ENCODE measurements at places on chromosomes 5 and 9.

- DNase-seq = no peak
These were observed 214.4 kb upstream of the ACTBL2 start for GRCh38 chr5:57696825-57697570.

DNA sequence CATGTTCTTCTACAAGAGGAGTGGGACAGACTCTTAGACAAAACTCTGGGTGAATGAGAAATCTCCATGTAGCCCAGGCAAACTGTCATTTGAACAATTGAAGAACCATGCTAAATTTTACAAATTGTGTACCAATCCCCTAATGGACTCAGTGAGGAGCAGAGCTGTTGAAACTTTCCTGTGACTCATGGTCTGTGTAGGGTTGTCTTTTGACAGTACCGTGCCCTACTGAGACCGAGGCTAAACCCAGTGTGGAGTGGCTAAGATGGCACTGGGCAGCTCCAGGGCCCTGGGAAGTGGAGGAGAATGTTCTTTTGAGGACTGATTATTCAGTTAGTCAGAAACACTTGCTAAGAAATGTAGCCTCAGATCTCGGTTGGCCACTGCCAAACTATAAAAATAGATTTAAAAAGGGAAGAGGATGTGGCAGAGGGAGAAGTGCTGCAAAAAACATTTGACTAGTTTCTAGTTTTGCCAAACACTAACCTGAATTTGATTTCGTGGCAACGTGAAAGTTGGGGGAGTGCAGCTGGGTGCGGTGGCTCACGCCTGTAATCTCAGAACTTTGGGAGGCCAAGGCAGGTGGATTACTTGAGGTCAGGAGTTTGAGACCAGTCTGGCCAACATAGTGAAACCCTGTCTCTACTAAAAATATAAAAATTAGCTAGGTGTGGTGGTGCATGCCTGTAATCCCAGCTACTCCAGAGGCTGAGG is 24.7 kb downstream of the POU4F3 start:
- no peak for DNase-seq

DNA sequence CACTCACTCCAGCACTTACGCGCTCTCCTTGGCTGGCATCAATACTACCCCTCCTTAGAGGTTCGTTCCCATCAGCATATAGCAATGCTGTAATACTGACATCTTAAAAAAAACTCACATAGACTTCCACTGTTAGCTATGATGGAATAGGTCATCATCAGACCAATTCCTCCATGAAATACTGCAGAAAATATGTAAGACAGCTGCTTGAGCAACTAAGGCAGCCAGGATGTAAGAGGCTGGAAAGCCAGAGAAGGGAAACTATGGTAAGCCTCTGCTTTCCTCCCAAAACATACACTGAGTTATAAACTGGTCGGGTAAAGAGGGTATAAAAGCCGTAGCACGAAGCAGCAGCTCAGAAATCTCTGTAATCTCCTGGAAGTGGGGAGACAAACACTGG is 33.5 kb downstream of the AUH start:
- no peak for DNase-seq

GRCh38 chr5:131496400-131496713 is 138.7 kb downstream of the RAPGEF6 start:
- no peak for DNase-seq

DNA sequence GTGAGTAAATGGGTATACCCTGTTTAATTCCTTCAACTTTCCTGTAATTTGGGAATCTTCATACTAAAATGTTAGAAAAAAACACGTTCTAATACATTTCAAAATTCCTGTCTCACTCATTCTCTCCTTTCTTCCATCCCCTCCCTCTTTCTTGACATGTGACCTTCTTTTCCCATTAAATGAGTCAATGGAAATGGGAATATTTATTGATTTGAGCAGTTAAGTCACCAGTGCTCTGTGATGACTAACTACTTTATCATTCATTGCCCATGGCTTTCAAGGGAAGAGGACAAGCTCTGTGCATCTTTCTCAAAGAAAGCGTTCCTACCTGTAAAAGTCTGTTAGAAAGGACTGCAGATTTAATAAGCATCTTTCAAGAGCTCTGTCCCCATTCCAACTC is 144.4 kb upstream of the MAP3K1 start:
- no peak for DNase-seq

DNA sequence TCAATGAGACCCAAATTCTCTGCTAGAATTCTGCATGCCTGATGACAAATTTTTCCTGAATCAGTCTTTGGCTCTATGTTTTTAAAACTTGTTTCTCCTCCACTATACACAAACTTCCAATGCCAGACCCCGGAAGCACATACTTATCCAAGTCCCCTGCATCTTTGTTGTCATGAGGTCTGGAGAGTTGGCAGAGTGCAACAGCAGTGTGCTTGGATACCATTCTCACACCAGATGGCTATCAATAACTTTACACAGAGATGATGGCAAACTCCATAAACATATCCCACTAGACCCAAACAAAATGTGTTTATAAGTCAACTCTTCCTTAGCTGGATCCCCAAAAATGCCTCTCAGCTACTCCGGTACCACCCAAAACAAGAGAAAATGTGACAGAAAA is 337.7 kb upstream of the TRPC7 start:
- no peak for DNase-seq

- DNase-seq = no peak
These were observed 1.7 kb downstream of the ITGA1 start for GRCh38 chr5:52789378-52789777.

DNA sequence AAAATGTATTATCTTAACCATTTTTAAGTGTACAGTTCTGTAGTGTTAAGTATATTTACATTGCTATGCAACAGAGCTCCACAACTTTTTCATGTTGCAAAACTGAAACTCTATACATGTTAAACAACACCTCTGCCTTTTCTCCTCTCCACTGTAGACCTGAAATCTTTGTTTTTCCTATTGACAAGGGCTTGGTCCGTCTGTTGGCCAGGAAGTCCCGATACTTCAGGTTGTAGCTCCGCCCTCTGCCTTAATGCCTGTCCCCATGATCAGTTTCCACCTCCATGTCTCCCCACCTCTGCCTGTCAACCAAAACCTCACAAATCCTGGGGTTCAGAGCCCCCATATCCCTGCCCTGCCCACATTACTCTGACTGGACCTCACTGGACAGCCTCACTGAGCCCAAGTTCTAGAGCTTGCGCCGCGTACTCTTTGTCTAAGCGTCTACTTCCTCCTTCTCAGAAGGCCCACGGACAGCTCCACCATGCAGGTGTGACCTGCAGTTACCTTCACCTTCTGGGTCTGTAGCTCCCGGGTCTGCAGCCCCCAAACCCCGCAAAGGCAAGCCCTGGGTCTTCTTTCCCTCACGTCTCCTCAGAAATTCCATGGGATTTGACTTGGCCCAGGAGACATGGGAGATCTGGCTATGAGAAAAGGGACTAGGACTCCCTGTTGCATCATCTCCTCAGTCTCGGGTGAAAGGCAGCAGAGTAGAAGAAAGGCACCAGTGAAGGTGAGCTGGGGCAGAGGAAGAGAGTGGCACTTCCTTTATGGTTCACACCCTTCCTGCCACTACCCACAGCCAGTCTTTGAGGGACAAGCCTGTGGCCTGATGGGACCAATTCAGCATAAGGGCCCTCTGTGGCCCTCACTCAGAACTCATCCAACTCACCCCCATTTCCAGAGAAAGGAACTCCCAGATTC is 8.0 kb downstream of the GLIPR2 start:
- peak; percentile 23 for DNase-seq

DNA sequence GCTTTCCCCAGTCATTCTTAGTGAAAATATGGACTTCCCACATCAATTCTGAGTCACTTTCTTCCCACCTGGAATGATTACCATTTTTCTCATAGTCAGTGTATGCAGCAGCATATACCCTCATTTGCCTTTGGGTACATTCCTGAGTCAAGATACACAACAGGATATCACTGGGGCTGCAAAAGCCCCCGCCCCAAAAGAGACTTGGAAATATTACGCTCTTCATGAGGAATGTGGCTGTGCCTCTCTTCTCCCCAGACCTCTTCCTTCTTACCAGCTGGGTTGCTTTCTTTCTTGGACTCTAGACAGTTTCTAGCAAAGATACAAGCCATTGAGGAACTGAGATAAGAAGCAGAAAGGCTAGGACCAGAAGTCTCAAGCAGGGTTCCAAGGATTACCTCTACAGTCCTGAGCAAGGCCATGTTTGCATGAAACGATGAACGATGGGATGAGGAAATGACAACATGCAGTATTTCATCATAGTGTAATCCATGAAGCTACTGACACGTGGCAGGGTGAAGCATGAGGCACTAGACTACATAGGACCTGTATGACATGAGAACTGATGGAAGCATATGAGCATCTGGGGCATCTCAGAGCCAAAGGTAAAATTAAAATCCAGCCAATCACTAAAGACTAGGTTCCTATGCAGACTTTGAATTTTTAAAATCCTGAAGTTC is 218.1 kb downstream of the RAB3C start:
- no peak for DNase-seq

DNA sequence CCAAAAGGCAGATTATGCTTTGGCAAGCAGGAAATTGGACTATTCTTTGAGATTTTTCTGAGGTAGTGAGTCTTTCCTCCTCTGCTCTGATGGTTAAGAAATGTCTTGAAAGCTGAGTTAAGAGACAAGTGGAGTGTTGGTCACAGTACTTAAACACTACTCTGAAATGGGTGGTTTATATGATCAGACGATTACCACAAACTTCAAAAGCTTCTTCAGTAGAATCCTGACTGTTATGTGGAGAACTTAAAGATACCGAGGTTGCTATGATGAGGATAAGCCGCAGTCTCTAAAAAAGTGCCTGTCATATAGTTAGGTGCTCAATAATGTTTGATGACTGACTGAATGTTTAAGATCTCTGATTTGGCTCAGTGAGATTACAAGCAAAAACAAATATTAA is 24.3 kb downstream of the GCNT4 start:
- DNase-seq = peak; percentile 40

GRCh38 chr5:25181249-25181648 is 536.5 kb upstream of the CDH10 start:
- no peak for DNase-seq

GRCh38 chr9:68974431-68974830 is 39.5 kb downstream of the PRKACG start:
- no peak for DNase-seq

DNA sequence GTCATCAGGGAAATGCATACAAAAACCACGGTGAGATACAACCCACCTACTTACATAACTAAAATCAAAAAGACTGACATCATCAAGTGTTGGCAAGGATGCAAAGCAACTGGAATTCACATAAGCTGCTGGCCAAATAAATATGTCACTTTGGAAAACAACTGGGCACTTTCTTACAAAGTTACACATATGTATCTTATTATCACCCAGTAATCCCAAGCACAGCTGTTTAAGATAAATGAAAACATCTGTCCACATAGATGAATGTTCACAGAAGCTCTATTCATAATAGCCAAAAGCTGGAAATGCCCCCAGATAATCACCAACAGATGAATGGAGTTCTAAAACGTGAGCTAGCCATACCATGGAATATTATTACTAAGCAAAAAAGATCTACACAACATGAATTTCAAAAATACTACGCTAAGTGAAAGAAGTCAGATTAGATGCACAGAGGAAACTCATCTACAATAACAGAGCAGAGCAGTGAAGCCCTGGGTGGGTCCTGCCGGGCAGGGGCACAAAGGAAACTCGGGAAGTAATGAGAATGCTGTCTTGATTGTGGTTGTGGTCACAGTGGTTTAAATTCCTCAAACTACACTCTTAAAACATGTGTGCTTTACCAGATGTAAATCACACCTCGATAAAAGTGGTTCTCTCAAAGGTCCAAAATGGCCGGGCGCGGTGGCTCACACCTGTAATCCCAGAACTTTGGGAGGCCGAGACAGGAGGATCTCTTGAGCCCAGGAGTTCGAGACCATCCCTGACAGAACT is 8.5 kb downstream of the CAMSAP1 start:
- DNase-seq = no peak

- no peak for DNase-seq
These were observed 103.7 kb upstream of the ITGA1 start for GRCh38 chr5:52684051-52684450.

DNA sequence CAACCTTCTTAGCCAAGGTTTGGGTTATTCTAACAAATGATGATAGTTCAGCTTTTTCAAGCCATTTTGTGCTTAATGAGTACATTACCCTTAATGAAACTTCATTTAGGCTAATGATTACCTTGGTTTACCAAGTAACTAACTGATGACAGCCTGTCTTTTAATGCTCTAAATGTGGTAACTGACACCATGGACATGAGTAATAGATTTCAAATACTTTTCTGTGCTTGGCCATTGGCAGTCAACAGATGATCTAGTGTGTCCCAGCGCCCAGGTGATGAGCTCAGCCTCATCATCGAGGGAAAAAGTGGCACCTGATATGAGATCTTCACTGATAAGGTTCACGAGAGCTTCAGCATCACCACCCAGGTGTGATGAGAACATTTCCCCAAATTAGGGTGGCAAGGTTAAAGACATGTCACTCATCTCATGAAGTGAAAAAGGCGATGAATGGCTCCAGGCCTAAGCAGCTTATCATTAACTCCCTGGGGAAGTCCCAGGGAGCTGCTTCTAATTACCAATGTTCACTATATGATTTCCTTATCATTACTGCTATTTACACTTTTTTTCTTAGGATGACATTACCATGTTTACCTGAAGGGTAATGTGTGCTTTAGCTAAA is 296.0 kb downstream of the SPOCK1 start:
- DNase-seq = no peak
